HepG2 (cell line): ENCODE measurements at places on chromosomes 5 and 9.
A peak's percentile ranks its signal among the peaks of the same experiment; 100 is the strongest.

DNA sequence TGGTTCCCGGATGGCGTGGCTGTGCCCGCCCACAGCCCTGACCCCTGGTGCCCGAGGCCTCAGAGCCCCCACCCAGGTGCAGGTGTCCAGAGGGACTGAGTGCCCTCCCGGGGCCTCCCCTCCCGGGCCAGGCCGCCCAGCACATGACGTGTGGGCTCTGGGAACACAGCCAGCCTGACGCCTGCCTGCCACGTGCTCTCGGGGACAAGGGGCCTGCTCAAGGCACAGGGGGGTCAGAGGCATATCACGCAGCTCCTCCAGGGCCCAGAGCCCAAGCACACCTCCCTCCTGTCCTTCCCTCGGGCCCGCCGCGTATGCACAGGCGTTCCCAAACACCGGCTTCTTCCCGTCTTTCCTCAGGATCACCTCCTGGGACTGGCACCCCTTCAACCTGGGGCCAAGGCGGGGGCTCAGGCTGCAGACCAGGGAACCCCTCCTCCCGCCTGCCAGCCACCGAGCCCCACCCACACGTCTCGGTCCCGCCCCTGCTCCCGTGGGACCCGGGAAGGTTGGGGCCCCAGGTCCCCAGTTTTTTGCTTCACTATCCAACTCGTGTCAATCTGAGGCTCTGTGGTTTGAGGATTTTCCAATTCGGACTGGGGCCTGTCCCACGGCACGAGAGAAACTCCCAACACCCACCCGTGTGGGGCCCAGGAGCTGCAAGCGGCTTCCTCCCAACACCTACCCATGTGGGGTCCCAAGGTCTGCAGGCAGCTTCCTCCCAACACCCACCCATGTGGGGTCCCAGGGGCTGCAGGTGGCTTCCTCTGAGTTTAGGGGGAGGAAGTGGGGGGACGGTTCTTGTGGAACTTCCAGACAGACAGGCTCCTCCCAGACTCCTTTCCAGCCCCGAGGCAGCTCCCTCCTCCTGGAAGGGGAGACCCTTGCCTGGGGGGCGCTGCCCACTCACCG is 1.5 kb downstream of the LCN10 start:
- H3K4me3 ChIP-seq: peak overlapping the region; percentile 53; the same call in 1 of the 2 replicates
- H3K27ac ChIP-seq: no peak overlapping the region
- H3K36me3 ChIP-seq: no peaks in the 10 kb centered on the region

DNA sequence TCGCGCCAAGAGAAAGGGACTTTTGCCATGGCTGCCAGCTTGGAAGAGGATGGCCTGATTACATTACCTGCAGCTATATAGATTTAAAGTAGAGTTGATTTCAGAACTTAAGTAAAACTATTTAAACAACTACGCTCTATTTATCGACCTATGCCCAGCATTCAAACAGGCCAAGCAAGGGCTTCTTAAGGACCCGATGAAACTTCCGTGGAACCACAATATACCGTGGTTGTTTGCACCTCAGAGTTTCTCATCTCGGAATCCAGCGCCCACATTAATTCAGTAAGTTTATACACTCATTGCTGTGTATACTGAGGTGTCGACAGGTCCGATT is 505 bp upstream of the CDC14B start:
- no peak for DNase-seq
- H3K27ac ChIP-seq: peak overlapping the region; percentile 59
- peaks cover 32% of the 10 kb centered on the region for H3K4me1 ChIP-seq
- H3K4me3 ChIP-seq: peak overlapping the region; percentile 66

GRCh38 chr9:125608489-125609224 is 98.4 kb downstream of the MAPKAP1 start:
- H3K36me3 ChIP-seq: no peaks in the 10 kb centered on the region
- H3K4me1 ChIP-seq: no peaks in the 10 kb centered on the region
- DNase-seq: no peak
- H3K27me3 ChIP-seq: no peaks in the 10 kb centered on the region

DNA sequence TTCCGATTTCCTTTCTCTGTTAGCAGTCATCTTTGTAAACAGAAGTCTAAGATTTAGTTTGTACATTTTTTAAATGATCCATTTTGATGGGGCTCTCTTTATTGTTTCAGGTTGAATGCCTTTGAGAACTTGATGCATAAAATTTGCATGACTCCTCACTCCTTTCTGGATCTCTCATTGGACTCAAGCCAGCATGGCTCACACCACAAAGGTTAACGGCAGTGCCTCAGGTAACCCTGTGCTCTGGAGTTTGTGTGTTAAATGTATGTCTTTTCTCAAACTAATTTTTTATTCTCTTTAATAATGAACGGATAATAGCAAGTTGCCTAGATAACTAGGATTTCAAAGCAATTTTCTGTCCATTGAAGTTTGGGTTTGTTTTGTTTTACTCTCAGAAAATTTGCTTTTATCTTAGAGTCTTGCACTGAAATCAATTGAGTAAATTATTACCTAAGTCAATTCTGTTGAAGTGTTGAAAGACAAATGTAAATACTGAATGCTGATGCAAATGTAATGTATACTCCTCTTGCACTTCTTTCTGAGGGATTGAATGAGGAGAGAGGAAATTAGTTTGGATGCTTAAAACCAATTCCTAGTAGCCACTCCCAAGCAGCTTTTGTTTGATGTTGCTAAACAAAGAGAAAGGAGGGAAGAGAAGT is 164.6 kb upstream of the DMRT1 start:
- peak; percentile 86 for DNase-seq
- peaks cover 100% of the 10 kb centered on the region for H3K4me1 ChIP-seq
- H3K36me3 ChIP-seq: no peaks in the 10 kb centered on the region
- H3K27ac ChIP-seq: peak overlapping the region; percentile 88
- peak overlapping the region; percentile 28 for H3K4me3 ChIP-seq
- no peaks in the 10 kb centered on the region for H3K27me3 ChIP-seq

DNA sequence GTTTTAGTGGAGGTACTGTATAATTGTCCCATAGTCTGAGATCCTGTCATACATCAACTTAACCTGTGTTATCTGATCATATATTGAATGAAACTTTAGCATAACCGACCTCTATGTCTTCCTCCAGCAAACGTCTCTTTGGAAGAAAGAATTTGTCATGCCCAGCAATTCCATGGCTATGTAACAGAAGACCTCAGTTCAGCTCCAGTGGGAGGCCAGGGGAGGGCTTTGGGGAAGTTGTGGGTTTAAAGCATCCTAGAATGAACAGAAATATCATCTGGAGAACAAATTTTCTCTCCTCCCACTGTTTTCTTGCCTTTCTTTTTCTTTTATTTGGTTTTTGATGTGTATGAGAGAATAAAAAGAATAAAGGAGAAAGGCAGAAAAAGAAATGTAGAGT is 164.5 kb downstream of the GAS1 start:
- no peak for DNase-seq
- H3K36me3 ChIP-seq: no peaks in the 10 kb centered on the region
- H3K4me3 ChIP-seq: no peak overlapping the region
- H3K27ac ChIP-seq: no peak overlapping the region
- H3K4me1 ChIP-seq: no peaks in the 10 kb centered on the region

- H3K27ac ChIP-seq: peak within 1 kb of the TSS; percentile 96
- H3K36me3 ChIP-seq: no peaks in the 10 kb centered on the region
- H3K4me3 ChIP-seq: peak within 1 kb of the TSS; percentile 97
- DNase-seq: no peak
These were observed at the start of gene FAM169A for GRCh38 chr5:74865804-74866595. TSS of gene FAM169A (minus strand) at chr5:74866387. CDS start at chr5:74841676, 24,711 bp downstream.
